ENCODE measurements at places on chromosomes 5 and 9. TPM values are rescaled to one million over a fixed set of nuclear protein-coding genes. Genes with fewer than 3 reads are reported as not detected.

Gene MARCHF3
- 3.0 TPM for total RNA-seq

Gene ROPN1L
- total RNA-seq = 3.0 TPM

Gene PLAC8L1
- 0.49 TPM for total RNA-seq

DNA sequence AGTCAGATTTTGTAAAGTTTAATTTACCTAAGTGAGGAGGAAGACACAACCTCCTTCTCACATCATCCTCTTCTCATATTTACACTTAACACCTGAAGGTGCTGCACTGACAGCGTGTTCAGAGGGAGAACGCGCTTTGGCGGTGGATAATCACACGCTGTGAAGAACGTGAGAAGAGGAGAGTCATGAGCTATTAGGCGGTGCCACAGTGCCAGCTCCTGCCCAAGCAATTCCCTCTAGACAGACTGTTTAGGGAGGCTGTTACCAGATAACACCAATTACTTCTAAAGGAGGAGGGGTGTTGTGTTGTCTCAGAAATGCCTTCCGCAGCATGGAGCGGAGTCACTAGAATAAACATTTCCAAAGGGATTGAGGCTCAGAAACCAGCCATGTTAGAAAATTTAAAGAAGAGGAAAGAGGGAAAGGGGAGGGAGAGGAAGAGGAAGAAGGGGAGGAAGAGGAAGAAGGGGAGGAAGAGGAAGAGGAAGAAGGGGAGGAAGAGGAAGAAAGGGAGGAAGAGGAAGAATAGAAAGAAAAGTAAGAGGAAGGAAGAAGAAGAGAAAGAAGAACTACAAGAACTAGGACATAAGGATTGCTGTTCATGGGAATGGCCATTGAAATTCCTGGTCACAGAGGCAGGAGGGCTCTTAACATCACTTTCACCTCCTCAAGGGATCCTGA, 37.3 kb upstream of the WWC1 start:
- no peak for DNase-seq

DNA sequence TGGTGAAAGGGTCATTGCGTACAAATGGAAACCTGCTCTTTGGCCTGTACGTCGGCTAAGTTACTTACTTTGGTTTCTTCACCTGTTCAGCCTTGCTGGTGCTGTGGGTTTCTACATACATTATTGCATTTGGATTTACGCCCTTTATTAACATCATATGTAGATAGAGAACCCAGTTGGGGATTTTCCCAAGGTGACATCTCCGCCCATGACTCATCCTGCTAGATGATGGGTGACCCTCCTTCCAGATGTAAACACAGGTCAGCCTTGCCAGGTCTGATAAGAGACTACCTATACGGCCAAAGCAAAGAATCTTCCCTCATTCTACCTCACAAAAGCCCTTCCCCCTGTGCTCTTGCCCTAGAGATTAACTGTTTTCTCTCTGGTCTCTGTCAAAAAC, 360.9 kb downstream of the KDM4C start:
- DNase-seq = no peak

DNA sequence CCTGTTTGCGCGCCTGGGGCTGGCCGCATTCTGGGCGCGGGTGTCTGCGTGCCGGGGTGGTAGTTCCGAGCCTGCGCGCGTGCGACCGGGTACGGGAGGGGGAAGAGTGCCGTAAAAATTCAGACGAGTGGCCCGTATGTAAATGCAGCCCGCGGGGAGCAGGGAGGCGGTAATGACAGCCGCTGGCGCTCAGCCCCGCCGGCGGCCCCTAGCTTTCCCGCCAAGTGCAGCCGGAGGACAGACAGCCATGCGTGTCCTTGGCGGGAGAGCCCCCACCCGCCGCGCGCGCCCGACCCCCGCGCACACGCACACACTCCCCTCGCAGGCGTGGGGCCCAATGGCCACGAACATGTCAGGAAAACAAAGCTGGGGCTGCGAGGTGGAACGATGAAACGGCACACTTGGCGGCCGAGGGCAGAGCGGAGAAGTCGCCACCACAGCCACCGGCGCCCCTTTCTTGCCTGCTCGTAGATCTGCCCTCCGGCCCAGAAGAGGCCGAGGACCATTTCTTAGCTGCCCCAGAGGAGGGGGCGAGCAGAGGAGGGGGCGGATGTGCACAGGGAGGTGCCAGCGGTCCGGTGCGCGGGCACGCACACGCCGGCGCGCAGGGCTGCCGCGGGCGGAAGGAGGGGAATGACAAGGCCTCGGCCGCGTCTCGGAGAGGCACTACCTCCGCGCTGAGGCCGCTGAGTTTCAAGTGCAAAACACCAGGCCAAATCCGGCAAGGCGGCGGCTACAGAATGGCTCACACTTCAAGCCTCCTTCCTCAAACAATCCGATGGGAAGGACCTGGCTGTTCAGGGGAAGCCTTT, 208.4 kb downstream of the MEF2C start:
- no peak for DNase-seq

- DNase-seq = no peak
These were observed 88.6 kb downstream of the MACROH2A1 start for GRCh38 chr5:135310328-135310989.

DNA sequence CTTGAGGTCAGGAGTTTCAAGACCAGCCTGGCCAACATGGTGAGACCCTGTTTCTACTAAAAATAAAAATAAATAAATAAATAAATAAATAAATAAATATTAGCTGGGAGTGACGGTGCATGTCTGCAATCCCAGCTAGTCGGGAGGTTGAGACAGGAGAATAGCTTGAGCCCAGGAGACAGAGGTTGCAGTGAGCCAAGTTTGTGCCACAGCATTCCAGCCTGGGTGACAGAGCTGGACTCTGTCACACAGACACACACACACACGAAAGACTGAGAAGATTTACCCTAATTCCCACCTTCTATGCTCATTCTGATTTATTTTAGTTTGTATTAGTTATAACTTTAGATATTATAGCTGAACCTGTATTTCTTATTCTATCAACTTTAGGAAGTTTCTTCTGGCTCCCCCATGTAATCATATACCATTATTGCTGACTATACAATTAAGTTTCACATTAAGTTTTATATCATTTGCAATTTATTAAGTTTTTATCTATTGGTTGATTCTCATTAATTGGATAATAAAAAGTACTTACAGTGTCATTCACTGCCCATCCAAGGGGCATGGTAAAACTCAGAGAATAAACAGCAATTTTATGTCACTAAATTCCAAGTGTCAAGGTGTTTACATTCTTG, 20.8 kb downstream of the ABHD17B start:
- no peak for DNase-seq

DNA sequence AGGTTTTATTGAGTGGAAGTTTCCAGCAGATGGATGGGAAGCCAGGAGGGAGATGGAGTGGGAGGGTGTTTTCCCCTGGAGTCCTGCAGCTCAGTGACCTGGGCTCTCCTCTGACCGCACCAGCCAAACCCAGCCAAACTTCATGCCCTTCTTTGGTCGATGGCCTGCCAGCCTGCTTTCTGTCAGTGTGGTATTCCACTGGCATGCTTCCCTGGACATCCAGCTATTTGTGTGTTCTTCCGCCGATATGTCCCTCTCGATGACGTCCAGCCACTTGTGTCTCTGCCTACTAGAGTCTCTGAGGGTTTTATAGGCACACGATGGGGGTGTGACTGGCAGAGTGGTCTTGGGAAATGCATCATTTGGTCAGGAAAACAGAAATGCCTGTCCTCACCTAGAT, 33.8 kb downstream of the GPBP1 start:
- no peak for DNase-seq

GRCh38 chr5:56025151-56025885, 30.6 kb upstream of the IL6ST start:
- DNase-seq = no peak

- DNase-seq = no peak
These were observed 74.1 kb upstream of the SAP30L start for GRCh38 chr5:154371687-154372086.

DNA sequence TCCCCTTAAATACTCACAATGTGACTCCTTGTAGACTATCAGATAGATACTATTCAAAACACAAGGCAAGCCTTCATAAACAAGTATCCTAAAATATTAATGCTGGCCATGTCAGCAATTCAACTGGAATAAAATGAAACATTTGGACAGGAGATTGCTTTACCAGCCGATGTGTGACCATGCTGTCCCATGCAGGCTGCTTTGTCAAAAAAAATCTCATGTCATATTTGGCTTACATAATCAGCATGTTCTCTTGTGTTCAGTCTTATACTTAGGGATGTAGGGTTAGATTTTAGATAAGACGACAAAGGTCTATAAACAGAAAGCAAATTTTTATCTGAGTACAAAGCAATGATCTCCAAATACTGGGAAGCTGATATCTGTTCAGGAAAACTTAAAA, 108.5 kb downstream of the NR6A1 start:
- no peak for DNase-seq

GRCh38 chr5:72328172-72328571, 8.0 kb downstream of the PTCD2 start:
- no peak for DNase-seq

- no peak for DNase-seq
These were observed 147.8 kb downstream of the CACNA1B start for GRCh38 chr9:138025417-138025816.

GRCh38 chr5:177509991-177510566, 453 bp upstream of the DOK3 start:
- DNase-seq = no peak

DNA sequence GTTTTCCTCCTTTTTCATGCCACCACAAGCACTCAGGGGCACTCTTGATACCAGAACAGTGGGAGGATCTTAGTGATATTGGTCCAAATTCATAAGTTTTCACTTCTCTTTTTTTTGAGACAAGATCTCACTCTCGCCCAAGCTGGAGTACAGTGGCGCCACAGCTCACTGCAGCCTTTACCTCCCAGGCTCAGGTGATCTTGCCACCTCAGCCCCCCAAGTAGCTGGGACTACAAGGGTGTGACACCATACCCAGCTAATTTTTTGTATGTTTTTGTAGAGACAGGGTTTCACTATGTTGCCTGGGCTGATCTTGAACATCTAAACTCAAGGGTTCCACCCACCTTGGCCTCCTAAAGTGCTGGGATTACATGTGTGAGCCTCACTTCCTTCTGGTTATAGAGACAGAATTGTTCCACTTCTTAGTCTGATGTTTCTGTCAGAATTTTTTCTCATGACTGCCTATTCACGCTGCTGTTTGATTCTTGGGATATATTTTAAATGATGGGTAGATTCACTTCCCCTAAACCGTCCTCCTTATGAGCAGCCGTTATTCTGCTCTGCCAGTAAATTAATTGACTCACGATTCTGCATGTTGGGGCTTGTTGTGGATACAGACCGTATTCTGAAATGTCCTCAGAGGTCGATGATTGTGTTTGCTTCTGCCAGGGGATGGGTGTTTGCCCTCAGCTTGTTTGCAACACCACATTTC, 30.8 kb downstream of the MTAP start:
- DNase-seq = no peak

- no peak for DNase-seq
These were observed 2111.3 kb downstream of the MAT2B start for GRCh38 chr5:165616490-165617405.

All from Panc1 (cell line).